Heart right ventricle (tissue), 16 donors: ENCODE measurements at places on chromosomes 4 and X.

GRCh38 chrX:7127056-7127455 lies 20.5 kb upstream of the STS start:
- DNase-seq = no peak

- DNase-seq = no peak
Measured at GRCh38 chrX:39850630-39851152, 247.1 kb downstream of the BCOR start.

DNA sequence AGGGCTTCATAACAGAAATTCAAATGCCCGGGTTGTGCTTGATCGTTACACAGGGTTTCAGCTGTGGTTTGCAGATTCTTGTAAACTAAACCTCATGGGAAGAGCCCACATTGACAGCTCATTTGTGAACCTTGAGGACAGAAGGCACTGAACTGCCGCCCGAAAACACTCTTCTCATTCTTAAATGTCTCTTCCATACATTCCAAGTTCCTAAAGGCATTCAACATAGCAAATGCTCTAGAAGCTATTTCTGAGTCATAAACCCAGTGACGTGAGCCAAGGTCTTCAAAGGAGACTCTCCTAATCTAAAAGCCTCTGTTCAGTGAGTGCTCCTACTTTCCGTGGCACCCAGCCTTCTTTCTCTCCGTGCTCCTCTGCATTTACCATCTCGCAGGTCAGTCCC lies 737.8 kb upstream of the FRG1 start:
- DNase-seq = no peak

DNA sequence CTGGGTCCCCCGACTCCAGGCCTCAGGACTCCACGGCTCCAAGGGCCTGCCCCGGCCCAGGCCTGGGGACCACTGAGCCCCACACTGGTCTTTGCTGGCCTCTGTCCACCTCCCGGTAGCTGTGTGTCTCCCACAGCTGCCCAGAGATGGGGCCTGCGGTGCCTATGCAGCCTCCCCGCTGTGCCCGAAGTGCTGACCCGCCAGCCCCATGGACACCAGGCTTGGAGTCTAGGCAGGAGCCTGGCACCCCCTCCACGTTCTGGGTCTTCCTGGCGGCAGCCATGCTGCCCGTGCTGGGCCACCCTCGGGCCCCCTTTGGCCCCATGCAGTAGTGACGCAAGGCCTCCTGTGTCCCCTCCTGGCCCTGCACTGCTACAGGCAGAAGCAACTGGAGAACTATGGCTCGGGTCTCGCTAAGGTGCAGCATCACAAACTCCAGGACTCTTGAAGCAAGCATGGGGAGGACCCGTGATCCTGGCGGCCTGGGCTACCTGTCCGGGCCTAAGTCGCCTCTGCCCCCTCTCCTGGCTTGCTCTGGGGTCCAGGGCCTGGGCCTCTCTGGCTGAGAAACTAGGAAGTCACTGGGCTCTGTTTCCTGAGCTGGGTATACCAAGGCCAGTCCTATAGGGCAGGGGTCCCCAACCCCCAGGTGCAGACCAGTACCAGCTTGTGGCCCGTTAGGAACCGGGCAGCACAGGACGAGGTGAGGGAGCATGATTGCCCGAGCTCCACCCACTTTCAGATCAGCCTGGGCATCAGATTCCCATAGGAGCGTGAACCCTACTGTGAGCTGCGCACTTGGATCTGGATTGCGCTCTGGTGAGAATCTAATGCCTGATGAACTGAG lies 917 bp downstream of the MYL5 start:
- no peak for DNase-seq

DNA sequence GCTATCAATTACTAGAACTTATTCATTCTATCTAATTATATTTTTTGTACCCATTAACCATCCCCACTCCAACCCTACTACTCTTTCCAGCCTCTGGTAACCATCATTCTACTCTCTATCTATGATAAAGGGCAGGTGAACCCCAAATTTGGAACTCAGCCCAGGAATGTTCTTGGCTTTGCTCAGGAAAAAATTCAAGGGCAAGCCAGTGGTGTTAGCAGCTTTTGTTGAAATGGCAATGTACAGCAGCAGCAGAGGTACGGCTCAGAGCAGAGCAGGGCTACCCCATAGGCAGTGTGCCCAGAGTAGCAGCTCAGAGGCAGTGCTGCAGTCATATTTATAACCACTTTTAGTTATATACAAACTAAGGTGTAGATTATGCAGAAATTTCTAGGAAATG lies 138.2 kb downstream of the RNF150 start:
- no peak for DNase-seq

GRCh38 chr4:96366632-96367031 lies 526.7 kb downstream of the PDHA2 start:
- DNase-seq = no peak

GRCh38 chrX:25755194-25755593 lies 382.9 kb upstream of the MAGEB18 start:
- DNase-seq = no peak

GRCh38 chrX:42000836-42001235 lies 77.5 kb upstream of the CASK start:
- no peak for DNase-seq
